ENCODE measurements at places on chromosomes 1 and 21.

DNA sequence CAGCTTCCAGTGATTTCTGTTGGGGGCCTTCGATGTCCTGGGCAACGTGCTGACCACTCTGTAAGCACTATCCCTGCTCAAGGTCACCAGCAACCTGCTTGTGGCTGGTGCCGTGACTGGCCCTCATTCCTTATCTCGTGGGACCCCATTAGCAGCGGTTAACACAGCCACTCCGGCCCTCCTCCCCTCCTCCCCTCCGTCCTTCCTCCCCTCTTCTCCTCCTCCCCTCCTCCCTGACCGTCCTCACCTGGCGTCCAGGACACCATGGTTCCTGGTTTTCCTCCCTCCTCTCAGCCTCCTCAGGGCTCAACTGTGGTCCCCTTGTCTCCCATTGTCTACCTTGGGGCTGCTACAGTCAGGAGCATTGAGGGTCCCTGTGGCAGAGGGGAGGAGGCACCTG is 157.7 kb downstream of the CAMTA1 start:
- no peak overlapping the region for H3K27ac ChIP-seq
- H3K27me3 ChIP-seq = peaks cover 18% of the 10 kb centered on the region
- no peaks in the 10 kb centered on the region for H3K4me1 ChIP-seq
- no peaks in the 10 kb centered on the region for H3K36me3 ChIP-seq
- no peak overlapping the region for H3K4me3 ChIP-seq

GRCh38 chr1:81224222-81224621 is 576.5 kb upstream of the ADGRL2 start:
- no peak overlapping the region for H3K4me3 ChIP-seq
- H3K36me3 ChIP-seq = no peaks in the 10 kb centered on the region
- no peaks in the 10 kb centered on the region for H3K27me3 ChIP-seq
- H3K27ac ChIP-seq = no peak overlapping the region

DNA sequence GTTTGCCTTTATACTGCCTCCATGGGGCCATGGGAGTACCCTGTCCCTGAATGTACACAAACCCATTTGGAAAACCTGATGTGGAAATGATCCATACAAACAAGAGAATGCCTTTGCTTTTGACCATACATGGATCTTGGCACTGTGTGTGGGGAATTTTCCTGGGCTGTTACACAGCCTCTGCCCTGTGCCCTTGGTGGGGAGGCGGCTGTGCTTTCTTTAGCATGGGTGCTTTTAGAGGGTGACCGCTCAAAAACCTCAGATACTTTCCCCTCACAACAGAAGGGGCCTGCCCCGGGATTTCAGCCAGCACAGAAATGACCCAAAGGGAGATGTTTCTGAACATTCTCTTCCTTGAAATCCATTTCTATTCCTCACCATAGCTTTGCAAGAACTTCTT is 194.8 kb downstream of the LMO4 start:
- H3K4me3 ChIP-seq = no peak overlapping the region
- H3K27ac ChIP-seq = no peak overlapping the region
- H3K27me3 ChIP-seq = peaks cover 46% of the 10 kb centered on the region
- H3K36me3 ChIP-seq = no peaks in the 10 kb centered on the region
- DNase-seq = no peak

DNA sequence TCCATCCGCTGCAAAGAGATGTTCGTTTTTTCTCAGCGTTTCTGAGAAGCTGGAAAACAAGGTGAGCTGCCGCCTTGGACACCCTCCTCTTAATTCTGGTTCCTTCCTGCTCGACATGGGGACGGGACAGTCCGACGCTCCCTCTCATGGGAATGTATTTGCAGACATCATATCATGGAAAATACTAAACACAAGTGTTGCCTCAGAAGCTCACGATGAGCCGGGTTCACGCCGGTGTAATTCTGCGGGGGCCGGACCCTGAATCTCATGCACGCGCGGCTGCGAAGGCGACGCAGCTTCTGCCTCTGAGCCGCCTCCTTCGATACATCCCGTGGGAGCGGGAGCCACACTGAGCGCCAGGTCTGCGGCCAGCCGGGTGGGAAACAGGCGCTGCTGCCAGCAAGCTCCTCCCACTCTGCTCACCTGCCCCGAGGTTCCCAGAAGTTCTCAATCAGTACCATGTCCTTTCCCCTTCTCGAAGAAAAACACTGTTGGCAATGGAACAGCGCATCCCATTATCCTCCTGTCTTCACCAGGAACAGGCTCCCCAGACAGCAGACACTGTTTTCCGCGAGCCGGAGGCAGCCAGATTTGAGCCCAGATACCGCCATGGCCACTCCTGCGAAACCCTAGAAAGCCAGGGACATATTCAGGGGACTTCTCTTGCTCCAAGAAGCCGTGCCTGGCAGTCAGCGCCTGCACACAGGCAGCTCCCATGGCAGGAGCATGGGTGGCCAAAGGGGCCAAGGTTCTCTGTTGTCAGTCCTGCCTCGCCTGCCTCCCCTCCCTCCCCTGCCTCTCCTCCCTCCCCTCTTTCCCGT is 98.0 kb downstream of the WDR4 start:
- H3K27me3 ChIP-seq = peaks cover 13% of the 10 kb centered on the region
- H3K4me1 ChIP-seq = peaks cover 29% of the 10 kb centered on the region
- peak overlapping the region; percentile 53 for H3K27ac ChIP-seq
- H3K4me3 ChIP-seq = no peak overlapping the region

GRCh38 chr1:194447636-194448035 is 1261.2 kb upstream of the B3GALT2 start:
- H3K4me1 ChIP-seq = no peaks in the 10 kb centered on the region
- no peak for DNase-seq
- H3K27ac ChIP-seq = no peak overlapping the region
- H3K4me3 ChIP-seq = no peak overlapping the region
